ENCODE measurements at places on chromosomes 7 and 10. TPM values are rescaled to one million over a fixed set of nuclear protein-coding genes. Genes with fewer than 3 reads are reported as not detected.

DNA sequence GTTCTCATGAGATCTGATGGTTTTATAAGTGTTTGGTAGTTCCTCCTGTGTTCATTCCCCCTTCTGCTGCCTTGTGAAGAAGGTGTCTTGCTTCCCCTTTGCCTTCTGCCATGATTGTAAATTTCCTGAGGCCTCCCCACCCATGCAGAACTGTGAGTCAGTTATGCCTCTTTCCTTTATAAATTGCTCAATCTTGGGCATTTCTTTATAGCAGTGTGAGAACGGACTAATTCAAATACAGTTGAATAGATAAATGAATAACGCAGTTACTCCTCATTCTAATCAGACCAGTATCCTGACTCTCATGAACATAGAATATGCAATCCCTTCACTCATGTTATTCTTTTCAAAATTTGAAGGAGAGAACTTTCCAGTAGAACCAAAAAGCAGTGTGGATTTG is 375.0 kb upstream of the FZD8 start:
- DNase-seq, result no peak

DNA sequence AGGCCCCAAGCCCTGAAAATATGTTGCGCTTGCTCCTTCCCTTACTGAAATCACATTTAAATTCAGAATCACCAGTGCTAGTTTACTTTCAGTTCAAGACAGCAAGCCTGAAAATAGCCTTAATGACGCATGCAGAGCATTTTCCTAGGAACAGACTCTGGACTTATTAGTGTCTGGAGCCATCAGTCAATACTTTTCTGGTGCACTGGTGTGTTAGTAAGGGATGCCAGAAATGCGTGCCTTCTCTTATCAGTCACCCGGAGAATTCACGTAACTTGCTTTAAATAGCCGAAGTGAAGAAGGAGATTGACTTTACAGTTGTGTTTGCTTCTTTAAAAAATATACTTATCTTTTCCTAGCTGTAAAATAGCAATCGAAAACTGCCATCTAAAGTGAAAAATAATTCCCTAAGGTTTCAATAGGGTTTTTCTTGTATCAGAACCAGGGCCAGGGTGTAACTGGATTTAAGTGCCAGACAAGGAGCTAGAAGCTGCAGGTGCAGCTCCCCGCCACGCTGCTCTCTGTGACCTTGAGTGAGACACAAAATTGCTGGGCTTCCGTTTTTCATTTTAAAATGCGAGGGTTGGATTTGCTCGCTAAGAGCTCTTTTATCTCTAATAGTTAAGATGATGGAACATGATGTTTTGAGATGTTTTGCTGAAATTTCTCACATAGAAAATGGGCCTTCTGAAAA is 177.8 kb downstream of the NSUN6 start:
- no peak for DNase-seq

- no peak for DNase-seq
Measured at GRCh38 chr7:73985737-73986141, 42.2 kb upstream of the ELN start.

DNA sequence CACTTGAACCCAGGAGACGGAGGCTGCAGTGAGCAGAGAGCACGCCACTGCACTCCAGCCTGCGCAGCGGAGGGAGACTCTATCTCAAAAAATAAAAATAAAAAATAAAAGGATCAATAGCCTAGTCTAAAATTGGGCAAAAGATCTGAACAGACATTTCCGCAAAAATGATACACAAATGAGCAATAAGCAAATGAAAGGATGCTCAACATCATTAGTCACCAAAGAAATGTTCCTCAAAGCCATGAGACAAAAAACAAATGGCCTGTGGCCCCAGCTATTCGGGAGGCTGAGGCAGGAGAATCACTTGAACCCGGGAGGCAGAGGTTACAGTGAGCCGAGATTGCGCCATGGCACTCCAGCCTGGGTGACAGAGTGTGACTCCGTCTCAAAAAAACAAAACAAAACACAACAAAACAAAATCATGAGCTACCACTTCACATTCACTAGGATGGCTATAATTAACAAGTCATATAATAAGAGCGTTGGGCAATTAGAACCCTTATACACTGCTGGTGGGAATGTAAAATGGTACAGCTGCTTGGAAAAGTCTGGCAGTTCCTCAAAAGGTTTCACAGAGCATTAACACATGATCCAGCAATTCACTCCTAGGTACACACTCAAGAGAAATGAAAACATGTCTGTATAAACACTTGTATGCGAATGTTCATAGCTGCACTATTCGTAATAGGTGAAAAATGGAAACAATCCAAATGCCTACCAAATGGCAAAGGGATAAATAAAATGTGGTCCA is 3.1 kb downstream of the DAGLB start:
- DNase-seq, result no peak

CD36 gene
- 197 TPM for polyA plus RNA-seq

STN1 gene
- polyA plus RNA-seq, result 25.2 TPM
